ENCODE measurements at places on chromosomes 12 and 14.

DNA sequence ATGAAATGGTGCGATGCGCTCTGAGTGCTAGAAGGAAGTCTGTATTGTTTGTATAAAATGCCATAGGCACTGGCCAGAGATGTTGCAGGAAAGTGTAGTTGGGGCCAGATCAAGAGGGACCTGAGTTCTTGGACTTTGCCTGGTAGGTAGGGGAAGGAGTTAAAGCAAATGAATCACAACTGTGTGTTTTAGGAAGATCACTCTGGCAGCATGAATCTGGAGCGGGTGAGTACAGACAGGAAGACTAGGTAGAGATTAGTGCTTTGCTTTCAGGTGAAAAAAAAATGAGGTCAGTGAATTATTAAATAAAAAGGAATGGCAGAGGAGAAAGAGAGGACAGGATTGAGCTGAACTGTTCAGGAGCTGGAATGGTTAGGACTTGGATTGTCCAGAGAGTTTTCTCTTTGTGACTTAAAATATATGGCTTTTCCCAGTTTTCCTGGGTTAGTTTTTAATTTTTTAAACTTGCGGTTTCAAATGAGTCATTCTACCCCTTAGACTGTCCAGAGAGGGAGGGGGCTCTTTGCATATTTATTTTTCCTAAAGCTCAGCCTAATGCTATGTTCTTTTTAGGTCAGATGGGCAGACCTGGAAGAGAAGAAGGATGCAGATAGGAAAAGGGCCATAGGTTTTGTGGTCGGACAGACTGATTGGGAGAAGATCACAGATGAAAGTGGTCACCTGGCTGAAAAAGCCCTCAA is 41.1 kb downstream of the PROX2 start:
- DNase-seq, result no peak

- no peak for DNase-seq
These were observed 69.5 kb downstream of the BTG1 start for GRCh38 chr12:92076101-92076500.

- DNase-seq, result no peak
These were observed 273.9 kb downstream of the TRHDE start for GRCh38 chr12:72546106-72546505.

- DNase-seq, result no peak
These were observed 525 bp downstream of the RNU6-8 start for GRCh38 chr14:32202491-32202997.

DNA sequence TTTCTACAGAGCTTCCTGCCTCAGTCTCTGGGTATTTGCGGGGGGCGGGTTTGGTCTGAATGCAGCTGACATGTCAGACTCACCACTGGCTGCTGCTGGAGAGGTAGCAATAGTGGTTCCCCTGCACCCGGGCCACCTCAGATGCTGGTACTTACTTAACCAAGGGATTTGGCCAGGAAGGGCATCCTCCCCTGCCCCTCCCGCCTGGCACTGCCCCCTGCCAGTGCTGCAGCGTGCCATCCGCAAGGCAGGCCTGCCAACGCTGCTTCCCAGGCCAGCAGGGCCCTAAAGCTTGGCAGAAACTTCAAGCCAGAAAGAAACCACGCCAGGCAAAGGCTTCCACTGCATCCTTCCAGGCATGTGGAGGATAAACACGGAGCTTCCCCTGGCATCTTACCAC is 22.1 kb downstream of the RAB35 start:
- DNase-seq, result no peak

DNA sequence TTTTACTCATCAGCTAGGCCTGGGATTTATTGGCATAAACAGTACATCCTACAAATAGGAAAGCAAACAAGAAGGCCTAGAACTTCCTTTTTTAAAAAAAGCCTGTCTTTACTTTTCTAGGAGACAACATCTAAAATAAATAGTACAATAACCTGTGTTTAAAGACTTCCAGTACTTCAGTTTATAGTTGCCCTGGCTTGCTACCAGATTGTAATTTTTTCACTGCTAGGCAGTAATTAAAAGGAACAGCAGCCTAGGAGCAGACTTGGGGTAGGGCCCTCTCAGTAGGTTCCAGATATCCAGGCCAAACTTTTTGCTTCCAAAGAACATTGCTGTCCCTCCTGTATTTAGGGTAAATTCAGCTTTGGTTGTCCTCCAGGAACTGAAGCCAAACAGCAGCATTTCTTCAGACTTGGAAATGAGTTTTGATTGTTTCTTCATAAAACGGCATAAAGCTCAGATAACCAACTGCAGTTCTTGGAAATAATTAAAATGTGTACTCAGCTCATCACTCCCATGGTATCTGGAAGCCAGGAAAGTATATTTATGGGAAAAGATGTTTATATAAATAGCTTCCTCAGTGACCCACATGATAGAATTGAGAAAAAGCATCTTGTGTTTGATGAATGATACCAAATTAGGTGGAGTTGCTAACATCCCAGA is 61.7 kb downstream of the PPP1R36 start:
- no peak for DNase-seq

- DNase-seq, result no peak
These were observed 818 bp upstream of the SUOX start for GRCh38 chr12:55996201-55996714.

DNA sequence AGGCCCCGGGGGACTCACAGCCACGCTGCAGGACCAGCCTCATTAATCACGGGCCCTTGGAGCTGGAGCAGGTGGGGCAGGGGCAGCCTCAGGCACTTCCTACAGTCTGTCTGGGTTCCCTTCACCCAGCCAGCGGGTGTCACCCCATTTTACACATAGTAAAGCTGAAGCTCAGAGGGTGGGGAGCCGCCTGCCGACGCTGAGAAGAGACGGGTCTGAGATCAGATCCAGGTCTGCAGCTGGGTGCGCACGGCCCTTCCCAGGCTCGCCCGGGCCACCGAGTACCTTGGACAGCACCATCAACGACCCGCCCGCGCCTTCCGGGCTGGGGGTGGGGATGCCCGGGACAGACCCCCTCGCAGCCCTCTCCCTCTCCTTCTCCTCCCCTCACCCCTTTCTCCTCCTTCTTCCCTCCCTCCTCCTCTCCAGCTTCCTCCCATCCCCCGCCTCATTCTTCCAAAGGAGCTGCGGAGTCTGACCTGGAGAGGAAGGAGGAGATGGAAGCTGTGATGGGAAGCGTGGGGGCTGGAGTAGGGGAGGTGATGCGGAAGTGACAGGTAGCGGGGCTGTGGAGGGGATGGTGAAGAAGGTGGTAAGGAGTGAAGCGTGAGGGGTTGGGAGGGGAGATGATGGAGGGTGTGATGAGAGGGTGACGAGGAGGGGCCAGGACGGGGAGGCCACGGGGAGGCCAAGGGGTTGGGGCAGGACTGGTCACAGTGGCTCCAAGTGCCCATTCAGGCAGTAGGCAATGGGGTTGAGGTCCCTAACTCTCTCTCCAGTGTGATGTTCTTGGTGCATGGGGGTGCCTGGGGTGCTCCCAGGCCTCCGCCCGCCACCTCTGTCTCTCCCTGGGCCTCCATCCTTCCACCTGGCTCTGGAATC is 8.8 kb downstream of the DTX1 start:
- DNase-seq, result no peak

DNA sequence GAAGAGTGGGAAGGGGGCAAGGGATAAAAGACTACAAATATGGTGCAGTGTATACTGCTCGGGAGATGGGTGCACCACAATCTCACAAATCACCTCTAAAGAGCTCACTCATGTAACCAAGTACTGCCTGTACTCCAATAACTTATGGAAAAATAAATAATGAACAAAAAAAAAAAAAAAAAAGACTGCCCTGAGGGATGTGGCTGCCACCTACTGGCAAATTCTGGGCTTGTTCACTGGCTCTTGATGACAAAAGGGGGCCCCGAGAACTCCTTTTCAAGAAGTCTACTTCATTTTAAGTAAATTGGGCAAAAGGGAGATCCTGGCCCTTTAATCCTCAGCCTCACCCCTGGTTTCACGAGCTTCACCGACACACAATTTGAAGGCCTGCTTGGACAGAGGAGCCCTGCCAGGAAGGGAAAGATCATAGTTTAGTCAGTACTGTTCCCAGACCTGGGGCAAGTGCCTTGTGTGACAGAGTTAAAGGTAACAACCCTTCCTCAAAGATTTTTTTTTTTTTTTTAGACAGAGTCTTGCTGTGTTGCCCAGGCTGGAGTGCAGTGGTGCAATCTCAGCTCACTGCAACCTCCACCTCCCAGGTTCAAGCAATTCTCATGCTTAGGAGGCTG is 26.1 kb upstream of the STAC3 start:
- no peak for DNase-seq

GRCh38 chr12:13257356-13257875 is 60.9 kb downstream of the EMP1 start:
- no peak for DNase-seq

DNA sequence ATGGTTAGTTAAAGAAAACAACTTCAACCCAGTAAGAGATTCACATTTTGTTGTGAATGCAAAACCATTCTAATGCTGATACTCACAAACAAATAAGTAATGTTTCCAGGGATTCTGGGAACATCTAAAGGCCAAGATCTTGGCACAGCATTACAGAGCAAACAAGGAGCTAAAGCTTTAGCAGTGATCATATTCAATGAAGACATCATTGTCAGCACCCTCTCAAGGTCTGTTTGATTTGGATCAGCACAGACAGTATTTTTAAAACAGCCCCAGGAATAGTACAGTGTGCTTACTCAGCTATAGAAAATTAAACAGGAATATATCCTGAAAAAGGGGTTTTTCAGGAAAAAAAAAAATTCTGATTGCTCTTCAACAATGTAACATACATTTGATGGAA is 71.4 kb downstream of the TMEM260 start:
- no peak for DNase-seq

- no peak for DNase-seq
These were observed 69.2 kb upstream of the PSMA6 start for GRCh38 chr14:35222872-35223466.

GRCh38 chr14:77598366-77599070 is 17.9 kb downstream of the SPTLC2 start:
- DNase-seq, result no peak

- DNase-seq, result no peak
These were observed 29.9 kb downstream of the PPFIBP1 start for GRCh38 chr12:27553941-27554340.

- DNase-seq, result peak; percentile 100
These were observed 2.8 kb upstream of the UBC start for GRCh38 chr12:124917135-124917840.

GRCh38 chr12:57262126-57262822 is 11.3 kb upstream of the STAC3 start:
- DNase-seq, result no peak

DNA sequence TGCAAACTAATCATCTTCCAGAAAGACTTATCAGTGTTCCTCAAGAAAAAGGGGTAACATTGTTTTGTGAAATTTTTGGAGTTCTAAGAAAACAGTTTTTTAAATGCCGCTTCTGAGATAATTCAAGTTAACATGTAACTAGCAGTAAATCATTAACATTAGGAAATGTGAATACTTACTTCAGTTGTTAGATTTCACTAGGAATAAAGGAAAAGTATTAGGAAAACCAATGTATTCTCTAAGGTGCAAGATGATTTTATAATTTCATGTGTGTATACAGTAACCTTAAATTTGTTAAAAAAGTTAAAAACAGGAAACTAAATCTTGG is 36.8 kb downstream of the PAPOLA start:
- no peak for DNase-seq

- DNase-seq, result no peak
These were observed 903.7 kb upstream of the USP15 start for GRCh38 chr12:61356485-61356884.

DNA sequence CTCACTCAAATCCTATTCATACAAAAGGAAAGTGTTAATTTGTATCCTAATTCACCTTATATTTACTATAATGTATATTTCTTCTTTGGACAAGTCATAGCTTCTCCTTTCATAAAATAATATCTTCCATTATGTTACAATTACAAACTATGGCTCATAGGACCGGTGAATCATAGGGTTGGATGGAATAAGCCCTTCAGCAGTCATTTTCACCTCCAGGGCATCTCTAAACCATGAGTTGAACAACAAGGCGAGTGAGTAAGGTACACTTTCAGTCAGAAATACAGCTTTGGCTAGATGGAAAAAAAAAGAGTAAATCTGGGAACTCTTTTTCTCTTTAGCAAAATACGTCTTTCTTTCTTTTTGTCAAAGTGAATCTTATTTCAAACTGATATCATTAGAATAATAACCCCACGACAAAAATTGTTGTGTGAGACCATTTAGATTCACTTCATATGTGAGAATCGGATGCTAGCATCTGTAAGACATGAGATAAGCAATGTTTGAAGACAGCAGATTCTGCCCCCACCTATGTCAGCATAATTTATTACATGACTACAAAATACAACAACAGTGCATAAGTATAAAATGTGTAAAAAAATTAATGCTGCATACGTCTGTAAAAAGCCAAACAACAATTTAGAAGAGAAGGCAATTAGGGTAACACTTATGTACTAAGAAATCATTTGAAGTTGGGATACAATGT is 184.4 kb upstream of the SLC38A2 start:
- DNase-seq, result no peak

- DNase-seq, result peak; percentile 55
These were observed 126.1 kb downstream of the GCH1 start for GRCh38 chr14:54776361-54777001.
